ENCODE measurements at places on chromosomes 1 and 21.

GRCh38 chr1:204464187-204464631, 30.4 kb downstream of the PIK3C2B start:
- no peak for DNase-seq

GRCh38 chr1:147717051-147717705, 43.2 kb downstream of the GJA5 start:
- no peak for DNase-seq

GRCh38 chr1:53076165-53076564, 14.2 kb downstream of the PODN start:
- no peak for DNase-seq

GRCh38 chr1:145859491-145860023, 676 bp upstream of the PIAS3 start:
- peak; percentile 88 for DNase-seq

GRCh38 chr1:204941421-204942338, 71.0 kb downstream of the NFASC start:
- peak; percentile 80 for DNase-seq

- DNase-seq = no peak
Measured at GRCh38 chr1:83527987-83528386, 470.9 kb downstream of the TTLL7 start.

DNA sequence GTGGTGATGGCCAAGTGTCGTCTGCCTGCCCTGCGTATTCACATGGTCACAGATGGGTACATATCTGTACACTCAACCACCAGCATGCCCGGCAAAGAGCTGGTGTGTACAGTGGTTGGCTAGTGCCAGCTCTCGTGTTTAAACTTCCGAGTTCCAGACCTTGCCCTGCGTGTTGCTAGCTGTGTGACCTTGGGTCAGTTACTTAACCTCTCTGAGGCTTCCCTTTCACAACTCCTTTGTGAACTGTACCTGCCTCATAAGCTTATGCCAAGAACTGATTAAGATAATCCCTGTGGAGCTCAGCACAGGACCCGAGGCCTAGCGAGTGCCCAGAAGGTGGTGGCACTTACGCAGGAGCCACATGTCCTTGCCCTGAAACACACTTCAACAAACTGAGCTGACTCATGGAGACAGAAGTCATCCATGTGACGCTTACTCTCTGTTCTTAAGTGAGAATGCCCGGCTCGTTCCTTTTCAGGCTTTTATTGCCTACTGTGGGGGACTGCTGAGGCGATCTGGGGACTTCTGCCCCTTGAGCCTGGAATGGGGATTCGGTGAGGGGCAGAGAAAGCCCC, 55.4 kb downstream of the ALPL start:
- DNase-seq = no peak

DNA sequence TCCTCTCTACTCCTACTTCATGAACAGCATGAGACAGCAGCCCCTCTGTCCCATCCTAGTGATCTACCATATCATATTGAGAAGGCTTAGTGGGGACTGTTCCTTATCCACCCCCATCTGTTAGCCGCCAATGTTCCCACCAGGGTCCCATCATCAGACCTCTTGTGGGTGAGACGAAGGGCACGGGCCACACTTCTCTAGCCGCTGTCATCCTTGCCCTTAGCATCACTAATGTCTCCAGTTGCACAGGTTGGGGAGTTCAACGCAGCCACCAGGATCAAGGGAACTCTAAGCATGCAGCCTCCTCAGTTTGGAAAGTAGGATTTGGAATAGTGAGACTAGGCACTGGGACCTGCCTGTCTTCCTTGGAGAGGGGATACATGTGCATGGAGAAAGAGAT, 20.1 kb downstream of the INKA2 start:
- no peak for DNase-seq

DNA sequence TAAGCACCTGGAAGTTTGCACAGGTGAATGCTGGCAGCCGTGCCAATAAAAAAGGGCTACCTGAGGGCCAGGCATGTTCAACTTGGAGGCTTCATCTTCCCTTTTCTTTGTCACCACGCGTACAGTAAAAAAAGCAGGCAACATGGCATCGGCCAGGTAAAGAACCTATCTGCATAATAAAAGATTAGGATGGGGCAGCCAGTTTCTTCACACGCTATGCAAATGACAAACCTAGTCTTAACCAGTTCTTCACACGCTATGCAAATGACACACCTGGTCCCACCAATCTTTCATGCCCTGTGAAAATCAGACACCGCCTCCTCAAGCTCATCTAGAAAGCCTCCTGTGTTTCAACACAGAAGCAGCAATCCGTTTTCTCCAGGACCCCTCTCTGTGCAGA, 413.4 kb downstream of the HLX start:
- DNase-seq = no peak

DNA sequence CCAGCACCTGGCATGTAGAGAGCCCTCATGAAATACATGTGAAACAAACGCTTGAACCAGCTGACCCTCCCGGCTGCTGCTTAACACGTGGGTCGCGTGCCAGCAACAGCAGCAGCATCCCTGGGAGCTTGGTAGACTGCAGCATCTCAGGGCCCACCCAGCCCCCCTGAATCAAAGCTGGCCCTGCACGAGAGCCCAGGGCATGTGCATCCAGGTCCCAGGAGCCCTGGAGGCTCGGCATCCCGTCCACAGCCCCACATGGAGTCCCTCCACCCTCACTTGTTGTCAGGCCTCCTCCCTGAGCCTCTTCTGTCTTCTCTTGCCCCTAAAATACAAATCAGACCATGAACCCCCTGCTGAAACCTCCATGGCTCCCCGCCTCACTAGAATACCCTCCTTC, 123.1 kb downstream of the MATN1 start:
- DNase-seq = no peak

DNA sequence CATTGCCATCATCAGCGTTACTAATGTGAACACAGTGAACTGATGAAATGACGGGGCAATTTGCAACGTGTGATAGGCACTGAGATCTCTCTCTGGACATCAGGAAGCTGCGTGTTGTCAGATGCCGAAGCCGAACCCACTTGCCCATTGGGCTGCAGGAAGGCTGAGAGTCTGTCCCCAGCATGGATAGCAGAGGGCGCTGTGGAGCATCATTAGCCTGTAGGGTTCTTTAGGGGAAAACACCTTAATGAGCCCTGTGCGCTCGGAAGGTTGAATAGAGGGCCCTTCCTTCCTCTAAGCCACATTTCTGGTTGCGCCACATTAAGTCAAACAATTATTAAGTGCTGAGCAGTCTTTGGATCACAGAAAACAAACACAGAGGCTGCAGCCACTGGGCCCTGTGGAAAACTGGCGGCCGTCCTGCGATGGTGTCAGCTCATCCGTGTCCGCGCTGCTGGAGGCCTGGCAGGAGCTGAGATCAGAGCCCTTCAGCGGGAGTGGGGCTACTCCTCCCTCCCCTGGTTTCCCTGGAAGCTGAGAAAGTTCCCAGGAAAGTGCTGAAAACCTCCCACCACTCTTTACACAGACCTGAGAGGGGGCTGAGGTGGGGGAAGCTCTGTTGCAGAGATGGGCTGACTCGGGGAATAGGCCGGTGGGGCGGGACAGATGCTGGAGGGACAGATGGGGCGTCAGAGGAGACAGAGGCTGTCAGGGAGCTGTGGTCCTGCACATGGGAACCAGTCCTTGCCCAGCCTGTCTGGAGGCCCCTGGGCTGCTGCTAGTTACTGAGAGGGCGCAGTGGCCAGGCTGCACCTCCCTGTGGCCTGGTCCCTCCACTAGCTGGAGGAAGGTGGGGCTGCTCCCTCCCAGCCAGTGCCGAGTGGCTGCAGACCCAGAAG, 12.7 kb downstream of the TFF2 start:
- peak; percentile 52 for DNase-seq

DNA sequence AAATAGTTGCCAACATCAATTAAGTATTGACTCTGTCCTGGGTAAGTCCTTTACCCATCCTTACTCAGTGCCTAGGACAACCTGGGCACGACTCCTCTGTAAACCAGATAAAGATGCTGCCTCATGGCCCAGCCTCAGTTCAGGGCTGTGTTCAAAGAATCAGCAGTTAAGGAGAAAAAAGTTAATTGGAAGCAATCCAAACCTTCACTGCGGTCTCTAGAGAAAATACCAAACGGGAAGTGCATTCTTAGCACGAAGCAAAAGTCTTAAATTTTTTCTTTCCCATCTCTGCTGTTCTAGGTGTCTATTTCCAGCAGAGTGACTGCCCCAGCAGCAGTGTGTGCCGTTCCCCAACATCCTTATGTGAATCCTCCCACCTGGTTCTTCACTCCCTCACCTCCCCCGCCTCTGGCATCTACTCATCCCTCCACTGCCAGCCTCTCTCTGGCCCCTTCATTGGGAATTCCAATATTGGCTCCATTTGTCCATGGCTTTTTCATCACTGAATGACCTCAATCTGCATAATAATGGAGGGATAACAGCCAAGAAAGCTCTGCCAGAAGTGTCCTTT, 23.2 kb downstream of the KANK4 start:
- DNase-seq = no peak

DNA sequence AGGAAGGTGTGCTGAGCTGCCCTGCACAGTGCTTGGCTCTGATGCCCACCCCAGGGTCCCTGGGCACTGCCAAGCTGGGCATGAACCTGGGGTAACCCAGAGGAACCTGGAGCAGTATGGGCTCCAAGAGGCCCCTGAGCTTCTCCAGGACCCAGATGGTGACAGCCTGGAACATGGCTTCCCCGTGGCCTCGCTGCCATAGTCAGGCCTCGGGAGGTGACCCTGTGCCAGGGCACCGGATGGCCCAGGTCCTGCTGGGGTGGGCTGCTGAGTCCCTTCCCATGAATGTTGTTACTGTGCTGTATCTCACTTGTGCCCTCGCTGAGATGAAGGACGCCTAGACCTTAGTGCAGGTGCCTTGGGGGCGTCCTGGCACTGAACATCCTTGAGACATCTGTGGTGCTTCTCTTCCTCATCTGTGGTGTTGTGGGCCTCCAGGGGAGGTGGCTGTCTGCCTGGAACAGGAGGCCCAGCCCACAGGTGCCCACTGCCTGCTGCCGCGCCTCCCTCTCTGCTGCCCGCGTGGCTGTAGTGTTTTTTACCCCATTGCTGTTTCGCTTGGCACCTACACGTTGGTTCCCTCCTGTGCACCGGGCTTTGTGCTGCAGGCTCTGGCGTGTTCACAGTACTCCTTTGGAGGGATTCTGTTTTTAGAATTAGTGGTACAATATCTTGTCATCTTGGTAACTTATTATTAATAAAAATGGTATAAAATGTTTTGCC, 160.3 kb downstream of the PCBP3 start:
- no peak for DNase-seq

DNA sequence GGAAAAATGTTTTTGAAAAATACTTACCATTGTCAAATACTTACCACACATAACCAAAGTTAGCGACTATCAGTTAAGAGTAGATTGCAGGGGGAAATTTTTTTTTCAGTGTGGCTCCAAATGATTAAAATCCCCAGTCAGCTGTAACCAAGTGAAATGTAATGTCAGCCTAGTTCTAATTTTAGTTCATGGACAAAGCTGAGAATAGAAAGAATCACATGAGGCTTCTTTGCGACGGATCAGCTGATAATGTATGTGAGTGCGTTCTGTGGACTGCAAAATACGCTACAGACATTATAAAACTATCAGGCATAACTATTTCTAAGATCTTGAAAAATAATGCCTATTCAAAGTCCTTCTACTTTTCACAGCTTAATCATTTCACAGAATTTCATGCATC, at the start of gene LRRC39:
TSS of gene LRRC39 (minus strand) at position 166 of the 400 bp plus-strand sequence. CDS start 9,740 bp downstream, outside the sequence.
- DNase-seq = no peak

GRCh38 chr1:96649301-96649700, 72.3 kb upstream of the PTBP2 start:
- DNase-seq = no peak

- DNase-seq = no peak
Measured at GRCh38 chr1:151347523-151348246, 633 bp upstream of the RFX5 start.

GRCh38 chr21:34343838-34344381, 19.9 kb upstream of the KCNE2 start:
- no peak for DNase-seq

DNA sequence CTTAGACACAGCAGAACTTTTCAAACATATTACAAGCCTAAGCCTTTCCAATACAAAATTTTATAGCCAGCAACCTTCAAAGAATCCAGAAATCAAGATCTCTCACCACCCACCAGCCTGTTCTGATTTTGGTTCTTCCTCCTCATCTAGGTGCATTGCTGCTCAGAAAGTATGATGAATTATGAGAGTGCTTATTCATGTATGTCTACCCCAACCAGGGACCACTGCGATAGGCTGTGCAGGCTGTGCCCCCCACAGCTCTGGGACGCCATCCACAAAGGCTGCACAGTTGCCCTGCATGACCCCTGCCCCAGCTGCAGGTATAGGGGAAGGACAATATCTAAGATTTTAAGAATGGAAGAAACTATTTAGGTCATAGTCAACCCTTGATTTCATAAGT, 55.4 kb downstream of the WDR64 start:
- DNase-seq = no peak

- no peak for DNase-seq
Measured at GRCh38 chr1:36869054-36869453, 165.3 kb downstream of the GRIK3 start.

GRCh38 chr1:30822966-30823581, 65.5 kb upstream of the LAPTM5 start:
- peak; percentile 30 for DNase-seq

GRCh38 chr1:248802454-248802853, 23.3 kb downstream of the SH3BP5L start:
- DNase-seq = no peak

DNA sequence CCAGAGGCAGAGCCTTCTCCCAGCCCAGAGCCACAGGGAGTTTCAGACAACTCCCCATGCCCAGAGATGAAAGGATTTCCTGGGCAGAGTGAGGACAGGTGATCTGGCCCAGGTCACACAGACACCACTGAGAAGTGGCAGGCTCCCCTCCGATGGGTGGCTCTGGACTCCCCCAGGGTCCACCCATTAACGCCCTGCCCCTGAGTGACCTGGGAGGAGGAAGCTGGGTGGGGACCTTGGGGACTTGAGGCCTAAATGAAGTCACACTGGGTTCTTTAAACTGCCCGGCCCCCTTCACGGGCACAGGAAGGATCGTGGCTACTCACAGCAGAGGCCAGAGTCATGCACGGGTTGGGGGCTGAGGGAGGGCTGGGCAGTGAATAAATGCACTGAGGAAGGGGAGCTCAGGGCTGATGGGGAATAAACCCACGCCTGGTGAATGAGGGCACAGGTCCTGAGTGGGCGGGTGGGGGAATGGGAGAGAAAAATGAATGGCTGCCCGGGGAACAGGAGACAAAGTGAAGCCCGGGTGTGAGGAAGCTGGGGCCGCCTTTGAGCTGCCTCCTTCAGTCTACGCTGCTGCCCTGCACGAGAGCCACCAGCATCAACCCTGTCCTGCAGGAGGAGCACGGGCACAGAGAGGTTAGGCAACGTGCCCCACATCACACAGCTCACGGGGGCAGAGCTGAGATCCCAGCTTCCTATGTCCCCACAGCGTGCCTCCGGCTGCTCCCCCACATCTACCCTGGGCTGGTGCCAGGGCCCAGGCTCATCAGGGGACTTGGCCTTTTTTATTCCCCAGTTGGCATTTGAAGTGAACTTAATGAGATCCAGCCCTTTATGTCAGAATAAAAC, 404.3 kb downstream of the MATN1 start:
- DNase-seq = no peak

Measured in erythroblast (primary cell).